ENCODE measurements at places on chromosomes 12 and 14.
A peak's percentile ranks its signal among the peaks of the same experiment; 100 is the strongest.

DNA sequence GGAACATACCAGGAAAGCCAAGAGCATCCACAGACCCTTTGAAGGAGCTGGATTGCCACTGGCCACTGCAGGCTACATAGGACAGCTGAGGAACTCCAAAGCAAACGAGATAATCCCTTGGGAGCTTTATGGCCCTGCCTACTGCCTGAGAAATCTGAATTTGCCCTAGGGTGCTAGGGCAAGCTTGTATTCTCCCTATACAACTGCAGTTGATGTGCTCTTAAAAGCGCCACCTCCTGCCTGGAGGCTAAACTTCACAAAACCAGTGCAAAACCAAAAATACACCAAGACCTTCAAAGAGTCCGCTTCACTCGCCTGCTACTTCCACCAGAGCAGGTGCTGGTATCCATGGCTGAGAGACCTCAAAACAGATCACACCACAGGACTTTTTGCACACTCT lies 99.6 kb upstream of the KRR1 start:
- no peak for DNase-seq

DNA sequence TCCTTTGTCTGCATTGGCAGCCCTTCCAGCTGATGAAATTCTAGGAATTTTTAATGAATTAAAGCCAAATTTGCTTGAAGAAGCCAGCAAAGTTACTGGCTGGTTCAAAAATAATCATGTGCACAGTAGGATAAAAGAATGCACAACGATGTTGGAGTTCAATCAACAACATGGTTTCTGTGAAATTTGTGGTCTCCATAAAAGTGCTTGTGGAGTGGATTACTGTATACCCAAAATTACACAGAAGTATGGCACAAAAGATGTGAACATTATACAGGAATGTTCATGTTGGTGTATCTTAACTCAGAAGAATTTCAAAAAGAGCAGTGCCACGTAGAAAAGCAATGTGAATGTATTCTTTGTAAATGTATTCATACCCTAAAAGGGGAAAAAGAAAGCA lies 105.0 kb upstream of the METAP2 start:
- no peak for DNase-seq

GRCh38 chr12:31900271-31900670 lies 58.9 kb upstream of the RESF1 start:
- DNase-seq, result peak; percentile 59

DNA sequence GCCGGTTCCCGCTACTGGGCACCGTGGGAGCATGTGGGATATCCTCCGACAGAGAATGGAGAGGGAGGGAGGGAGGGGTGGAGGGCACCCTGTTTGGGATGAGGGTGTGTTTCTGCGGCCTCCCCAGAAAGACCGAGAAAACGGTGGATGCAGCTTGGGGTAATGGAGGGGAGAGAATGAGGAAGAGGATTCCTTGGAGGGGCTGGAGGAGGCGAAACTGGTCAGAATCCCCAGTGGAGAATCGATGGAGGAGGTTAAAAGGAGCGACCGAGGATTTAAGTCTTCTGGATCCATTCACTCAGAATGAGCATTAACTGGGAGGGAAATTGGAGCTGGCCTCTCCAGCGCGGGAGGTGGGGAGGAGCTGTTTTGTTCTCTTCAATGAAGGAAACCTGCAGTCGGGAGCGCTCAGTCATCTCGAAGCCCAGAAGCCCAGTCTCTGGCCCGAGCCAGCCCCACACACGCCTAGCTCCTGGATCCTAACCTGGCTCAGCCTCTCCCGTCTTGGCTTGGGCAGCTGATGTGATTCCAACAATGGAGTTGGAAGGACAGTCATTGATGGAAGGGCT lies 581 bp downstream of the ARG2 start:
- peak; percentile 14 for DNase-seq

DNA sequence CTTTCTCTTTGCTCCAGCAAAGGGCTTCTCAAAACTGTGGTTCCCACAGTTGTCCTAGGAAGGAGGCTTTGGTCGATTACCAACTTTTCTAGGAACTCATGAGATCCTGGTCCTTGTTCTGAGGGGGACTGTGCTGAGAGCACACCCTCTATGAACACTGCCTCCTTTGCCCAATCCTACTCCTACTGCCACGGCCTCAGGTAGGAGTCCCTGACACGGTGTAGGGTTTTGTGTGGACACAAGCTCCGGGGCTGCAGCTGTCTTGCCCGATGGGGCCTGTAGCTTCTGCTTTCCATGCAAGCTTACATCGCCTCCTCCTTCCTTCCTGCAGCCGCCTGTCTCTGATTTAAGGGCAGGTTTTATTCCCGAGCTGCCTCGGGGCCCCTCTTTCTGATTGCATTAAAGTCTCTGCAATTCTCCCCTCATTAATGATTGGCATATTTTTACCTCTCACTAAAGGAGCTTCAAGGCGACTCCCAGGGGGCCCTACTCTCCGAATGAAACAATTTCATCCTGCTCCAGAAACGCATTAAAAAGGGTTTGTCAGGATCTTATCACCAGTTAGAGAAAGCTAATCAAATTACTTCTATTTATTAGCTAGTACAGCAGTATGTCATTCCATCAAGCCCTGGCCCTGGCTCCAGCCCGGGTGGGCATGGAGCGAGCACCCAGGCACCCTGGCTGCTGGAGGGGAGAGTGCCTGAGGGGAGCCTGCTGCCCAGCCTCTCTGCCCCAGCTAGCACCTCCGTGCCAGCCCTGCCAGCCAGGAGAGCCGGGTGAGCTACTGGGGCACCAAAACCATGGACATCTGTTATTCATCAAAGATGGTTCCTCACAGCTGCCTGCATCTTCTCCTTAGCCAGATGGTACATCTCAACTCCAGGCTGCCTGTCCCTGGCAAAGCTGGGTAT lies 38.0 kb upstream of the ESRRB start:
- DNase-seq, result no peak

DNA sequence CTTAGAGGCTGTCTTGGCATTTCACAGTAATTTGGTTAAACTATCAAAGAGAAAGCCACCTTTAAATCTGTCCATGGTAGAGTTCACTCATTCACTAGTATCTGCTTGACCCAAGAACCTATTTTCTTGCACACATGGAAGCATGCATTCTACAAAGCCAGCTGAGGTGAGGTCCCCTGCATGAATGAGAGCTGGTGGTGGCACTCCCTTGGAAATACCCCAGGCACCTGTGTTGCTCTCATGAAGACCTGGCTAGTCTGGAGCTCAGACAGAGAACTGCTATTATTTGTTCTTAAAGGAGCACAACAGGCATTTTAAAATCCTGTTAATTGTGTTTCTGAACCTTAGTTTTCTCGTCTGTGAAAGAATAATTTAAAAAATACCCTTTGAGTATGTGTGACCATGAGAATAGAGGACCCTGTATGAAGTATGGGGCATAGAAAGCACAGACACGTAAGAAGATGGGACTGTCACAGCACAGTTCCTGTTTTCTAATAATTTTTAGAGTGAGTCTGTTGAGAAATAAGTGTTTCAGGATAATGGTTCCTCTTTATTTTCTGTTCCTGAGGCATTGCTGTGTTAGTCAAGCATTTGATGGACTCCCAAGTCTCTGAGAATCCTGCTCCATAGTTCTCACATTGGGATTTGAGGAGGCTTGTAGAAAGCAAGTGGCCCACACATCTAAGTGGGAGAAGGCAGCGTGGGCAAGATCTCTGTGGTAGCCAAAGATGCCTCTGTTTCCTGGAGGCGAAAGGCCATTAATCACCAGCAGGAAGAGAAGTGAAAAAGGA lies 10.9 kb downstream of the RGS6 start:
- DNase-seq, result no peak

- no peak for DNase-seq
Observed at GRCh38 chr12:50440288-50440687, 39.6 kb downstream of the LARP4 start.

- no peak for DNase-seq
Observed at GRCh38 chr12:95022477-95022876, 19.0 kb upstream of the NDUFA12 start.

GRCh38 chr12:120115692-120116440 lies 687 bp downstream of the RAB35 start:
- DNase-seq, result no peak

DNA sequence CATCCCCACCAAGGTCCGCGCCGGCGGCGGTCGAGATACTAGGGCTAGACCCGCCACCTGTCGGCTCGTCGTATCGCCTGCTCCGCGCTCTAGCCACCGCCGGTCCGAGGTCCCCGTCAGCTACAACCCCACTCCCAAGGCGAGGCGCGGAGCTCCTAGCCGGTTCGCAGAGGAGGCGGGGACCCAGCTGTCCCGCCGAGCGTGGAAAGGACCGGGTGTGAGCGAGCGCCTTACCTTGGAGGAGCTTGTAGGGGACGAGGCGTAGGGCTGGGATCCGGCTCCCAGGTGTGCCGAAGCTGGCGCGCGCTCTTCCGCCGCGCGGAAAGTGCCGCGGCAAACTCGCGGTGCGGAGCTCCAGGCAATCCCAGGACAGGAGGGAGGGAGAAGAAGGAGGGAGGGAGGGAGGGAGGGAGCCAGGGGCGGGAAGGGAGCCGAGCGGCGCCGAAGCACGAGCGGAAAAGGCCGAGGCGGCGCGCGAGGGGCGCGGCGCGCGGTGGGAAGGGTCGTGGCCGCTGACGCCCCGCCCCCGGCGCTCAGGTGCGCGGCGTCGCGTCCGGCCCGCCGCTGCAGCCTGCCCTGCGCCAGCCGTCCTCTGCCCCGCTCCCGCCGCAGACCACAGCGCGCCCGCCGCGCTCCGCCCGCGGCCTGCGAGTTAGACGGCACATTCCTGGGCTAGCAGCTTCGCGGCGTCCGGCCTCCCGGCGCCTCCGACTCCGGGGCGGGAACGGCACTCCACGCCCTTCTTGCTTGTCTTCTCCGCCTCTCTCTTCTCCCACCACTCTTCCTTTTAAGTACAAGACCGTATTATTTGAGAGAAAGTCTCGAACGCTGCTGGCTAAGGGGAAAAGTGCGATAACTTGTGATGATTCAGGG lies at the start of gene PAWR:
Gene PAWR (minus strand): TSS at position 327 of the 873 bp plus-strand sequence. CDS start 720 bp downstream, outside the sequence.
- DNase-seq, result peak; percentile 93

DNA sequence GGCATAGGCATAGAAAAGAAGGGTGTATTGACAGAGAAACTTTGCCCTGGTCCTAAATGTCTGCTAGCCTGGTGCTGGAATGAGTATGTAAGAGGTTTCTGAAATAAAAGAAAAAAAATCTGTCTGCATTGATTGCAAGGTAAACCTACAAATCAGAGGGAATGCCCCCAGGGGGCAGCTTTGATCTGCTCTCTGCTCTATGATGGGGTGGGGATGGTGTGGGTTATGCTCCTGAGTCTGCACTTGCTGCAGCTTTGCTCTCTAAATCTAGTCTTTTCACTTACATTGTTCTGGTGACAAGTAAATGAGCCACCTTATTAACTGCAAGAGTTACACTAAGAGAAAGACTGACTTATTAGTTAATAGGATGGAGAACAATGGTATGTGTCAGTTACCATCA lies 468.4 kb upstream of the STXBP6 start:
- DNase-seq, result no peak

DNA sequence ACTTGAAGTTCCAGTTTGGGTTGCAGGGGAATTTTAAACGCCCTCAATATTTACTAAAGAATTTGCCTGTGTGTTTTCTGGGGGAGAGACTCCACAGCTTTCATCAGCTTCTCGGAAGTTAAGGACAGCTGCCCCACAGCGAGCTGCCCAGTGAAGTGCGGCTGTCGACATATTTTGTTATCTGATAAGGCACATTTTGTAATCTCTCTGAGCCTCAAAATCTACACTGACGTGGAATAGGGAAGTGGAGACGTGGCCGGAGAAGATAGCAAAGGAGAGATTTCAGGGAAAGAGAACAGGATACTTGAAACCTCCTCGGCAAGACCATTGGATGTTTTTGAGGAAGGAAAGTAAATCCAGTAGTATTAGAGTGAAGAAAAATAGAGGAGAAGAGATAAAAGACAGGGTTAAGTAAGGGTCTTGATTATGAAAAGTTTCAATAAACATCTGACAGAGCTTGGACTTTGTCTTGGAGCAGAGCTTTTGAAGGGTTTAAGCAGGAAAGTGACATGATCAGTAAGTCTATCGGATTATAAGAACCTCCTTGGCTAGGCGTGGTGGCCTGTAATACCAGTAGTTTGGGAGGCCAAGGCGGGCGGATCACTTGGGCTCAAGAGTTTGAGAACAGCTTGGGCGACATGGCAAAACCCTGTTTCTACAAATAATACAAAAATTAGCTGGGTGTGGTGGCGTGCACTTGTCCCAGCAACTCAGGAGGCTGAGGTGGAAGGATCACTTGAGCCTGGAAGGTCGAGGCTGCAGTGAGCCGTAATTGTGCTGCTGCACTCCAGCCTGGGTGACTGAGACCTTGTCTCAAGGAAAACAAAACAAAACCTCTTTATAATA lies 1.1 kb downstream of the POLR3B start:
- DNase-seq, result peak; percentile 86

- no peak for DNase-seq
Observed at GRCh38 chr14:95137804-95138167, 19.5 kb downstream of the DICER1 start.

GRCh38 chr14:34496007-34496678 lies 34.1 kb upstream of the SPTSSA start:
- no peak for DNase-seq

- no peak for DNase-seq
Observed at GRCh38 chr12:12408265-12408690, 51.4 kb downstream of the BORCS5 start.

GRCh38 chr14:89171628-89172027 lies 245.4 kb downstream of the FOXN3 start:
- no peak for DNase-seq

DNA sequence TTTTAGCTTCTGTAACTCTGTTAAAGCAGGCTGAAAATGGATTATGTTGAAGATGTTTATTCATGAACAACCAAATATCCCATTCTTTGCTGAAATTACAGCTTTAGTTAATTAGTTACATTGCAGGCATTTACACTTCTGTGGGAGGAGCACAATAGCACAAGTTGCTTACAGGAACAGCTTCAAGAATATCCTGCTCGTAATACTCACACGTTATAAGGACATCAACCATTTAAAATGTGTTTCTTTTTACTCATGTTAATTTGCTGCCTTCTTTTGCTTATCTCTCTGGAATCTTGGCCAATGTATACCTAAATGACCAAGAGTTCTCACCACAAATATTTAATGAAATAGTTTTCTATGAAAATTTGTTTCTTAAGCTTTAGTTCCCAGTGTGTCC lies 305.2 kb upstream of the SYT1 start:
- peak; percentile 18 for DNase-seq

DNA sequence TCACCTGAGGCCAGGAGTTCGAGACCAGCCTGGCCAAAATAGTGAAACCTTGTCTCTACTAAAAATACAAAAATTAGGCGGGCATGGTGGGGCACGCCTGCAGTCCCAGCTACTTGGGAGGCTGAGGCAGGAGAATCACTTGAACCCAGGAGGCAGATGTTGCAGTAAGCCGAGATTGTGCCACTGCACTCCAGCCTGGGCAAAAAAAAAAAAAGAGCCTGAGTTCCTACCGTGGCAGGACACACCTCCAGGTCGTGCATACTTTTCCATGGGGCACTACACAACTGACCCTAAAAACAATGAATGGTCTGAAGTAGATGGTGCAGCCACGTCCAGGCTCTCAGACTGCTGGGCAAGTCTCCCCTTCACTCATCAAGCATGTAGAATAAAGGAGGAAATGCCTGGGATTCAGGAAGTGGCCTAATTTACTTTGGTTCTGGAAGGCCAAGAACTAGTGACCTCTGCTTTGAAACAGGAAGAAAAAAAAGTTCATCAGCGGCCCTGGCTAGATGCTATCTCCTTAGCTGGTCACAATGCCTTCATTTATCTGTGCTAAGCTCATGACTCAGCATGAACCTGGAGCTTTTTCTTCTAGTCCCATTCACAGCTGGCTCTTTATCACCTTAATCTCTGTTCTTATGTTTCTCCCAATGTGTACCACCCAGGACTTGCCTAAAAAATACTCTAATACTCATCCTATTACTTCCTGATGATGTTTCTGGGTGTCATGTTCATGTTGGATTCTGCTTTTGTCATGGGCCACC lies 55.8 kb upstream of the OR6J1 start:
- DNase-seq, result peak; percentile 55
